ENCODE measurements at places on chromosomes 5 and 9.

- no peak for DNase-seq
These were observed 94.2 kb downstream of the PAX5 start for GRCh38 chr9:36939655-36940499.

GRCh38 chr9:125464591-125465385 is 203.2 kb downstream of the GAPVD1 start:
- no peak for DNase-seq

DNA sequence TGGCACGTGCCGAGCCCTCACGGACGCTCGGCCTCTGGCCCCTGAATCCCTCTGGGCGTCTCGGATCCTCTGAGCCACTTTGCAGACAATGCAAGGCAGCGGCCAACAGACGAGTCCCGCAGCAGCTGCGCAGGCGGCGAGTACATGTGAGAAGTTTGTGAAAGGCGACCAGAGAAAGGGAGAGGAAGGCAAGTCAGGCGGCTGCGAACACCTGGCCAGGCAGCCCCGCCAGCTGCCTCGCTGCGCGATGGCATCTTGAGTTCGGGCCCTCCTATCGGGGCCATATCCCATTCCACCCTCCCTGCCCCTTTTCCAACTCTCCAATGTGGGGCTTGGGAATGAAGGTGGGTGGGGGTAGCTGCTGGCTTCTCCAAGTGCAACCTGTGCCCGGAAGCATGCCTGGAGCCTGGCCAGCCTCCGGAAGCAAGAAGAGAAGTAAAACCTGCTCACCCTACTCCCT is 4.5 kb upstream of the POU4F3 start:
- no peak for DNase-seq

DNA sequence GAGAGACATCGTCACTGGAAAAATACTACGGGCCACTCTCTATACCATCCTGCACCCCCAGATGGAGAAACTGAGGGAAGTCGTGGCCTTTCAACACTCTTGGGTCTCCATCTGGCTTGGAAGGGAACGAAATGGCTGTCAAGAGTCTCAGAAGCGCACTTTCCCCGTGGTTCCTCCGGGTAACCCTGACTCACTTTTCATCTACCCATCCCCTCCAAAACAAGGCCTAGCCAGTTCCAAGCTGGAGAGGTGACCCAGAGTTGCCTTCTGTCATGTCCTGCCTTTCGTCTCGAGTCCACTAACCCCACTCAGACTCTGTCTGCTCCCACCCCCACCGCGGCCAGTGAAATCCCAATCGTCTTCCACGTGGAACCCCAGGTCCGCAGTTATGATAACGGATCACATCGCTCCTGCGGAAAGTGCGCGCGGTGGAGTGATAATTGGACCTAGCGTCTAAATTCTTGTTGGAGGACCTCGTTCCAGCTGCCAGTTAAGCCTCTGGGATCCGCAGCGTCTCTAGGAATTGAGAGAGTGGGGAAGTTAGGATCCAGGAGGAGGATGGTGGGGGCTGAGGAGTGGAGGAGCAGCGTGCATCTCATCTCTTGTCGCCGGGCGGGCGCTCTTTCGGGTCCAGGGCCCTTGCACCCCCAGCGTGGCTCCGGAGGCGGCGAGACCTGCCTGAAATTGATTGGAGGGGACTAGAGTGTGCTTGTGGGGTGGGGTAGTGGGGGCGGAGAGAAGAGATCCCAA is 4.6 kb downstream of the CDKN2A start:
- no peak for DNase-seq

- DNase-seq, result no peak
These were observed 212.4 kb downstream of the MAPKAP1 start for GRCh38 chr9:125494653-125494915.

GRCh38 chr9:125323615-125324014 is 62.0 kb downstream of the GAPVD1 start:
- no peak for DNase-seq

DNA sequence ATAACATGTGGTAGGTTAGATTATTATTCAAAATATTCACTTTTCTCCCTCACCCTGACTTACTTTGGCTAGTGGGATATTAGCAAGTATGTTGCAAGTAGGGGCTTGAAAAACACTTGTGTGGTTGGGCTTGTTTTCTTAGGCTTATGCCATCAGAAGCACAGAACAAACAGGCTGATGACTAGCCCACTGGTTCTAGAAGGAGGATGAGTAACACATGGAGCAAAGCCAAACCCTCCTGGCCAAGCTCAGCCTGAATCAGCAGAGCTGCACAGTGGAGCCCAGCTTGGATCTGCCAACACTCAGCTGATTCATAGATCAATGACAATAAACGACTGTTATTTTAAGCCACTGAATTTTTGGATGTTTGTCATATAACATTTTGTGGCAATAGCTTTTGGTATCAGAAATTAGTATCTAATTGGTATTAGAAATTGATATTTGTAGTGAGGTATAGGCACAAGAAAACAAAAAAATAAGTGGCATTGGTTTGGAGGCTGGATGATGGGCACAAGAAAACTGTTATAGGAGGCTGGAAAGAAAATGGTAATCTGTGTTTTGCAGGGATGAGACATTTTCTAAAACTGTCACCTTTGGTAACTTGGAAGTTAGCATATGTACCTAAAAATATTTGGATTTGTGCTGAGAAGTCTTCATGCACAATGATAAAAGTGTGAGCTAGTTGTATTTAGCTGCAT is 46.1 kb upstream of the ZBED3 start:
- peak; percentile 64 for DNase-seq

- DNase-seq, result no peak
These were observed 45.2 kb downstream of the ANKDD1B start for GRCh38 chr5:75656311-75657003.

- DNase-seq, result no peak
These were observed 136.1 kb upstream of the CLINT1 start for GRCh38 chr5:157994906-157995519.

DNA sequence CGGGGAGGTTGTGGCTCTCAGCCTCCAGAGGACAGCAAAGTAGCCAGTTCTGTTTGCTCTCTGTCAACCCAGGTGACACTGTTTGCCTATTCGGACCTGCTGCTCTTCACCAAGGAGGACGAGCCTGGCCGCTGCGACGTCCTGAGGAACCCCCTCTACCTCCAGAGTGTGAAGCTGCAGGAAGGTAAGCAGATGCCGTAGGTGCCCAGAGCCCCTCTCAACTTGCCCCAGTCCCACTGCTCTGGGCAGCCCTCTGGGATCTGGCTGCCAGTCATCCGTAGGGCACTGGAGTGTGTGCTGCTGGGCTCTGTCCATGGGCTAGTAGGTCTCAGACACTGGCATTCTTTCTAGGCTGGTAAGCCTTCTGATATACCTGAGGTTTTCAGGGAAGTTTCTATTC is 59.3 kb downstream of the RGS3 start:
- DNase-seq, result no peak

DNA sequence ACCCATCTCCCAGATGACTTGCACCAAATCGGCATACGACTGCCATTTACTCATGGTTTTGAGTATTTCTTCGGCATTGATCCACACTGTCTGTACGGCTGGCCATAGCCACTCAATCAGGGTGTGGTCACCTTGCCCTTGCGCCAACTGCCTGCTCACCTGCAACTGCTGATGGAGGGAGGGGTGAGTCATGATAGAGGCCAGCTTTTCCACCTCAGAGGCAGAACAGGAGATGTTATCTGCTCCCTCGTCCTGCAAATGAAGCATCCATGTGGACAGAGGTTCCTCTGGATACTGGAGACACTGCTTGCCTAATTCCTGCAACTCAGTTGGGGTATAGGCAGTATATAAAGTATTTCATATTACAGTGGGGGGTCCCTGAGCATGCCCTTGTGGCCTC is 85.6 kb upstream of the ATP10B start:
- DNase-seq, result no peak

DNA sequence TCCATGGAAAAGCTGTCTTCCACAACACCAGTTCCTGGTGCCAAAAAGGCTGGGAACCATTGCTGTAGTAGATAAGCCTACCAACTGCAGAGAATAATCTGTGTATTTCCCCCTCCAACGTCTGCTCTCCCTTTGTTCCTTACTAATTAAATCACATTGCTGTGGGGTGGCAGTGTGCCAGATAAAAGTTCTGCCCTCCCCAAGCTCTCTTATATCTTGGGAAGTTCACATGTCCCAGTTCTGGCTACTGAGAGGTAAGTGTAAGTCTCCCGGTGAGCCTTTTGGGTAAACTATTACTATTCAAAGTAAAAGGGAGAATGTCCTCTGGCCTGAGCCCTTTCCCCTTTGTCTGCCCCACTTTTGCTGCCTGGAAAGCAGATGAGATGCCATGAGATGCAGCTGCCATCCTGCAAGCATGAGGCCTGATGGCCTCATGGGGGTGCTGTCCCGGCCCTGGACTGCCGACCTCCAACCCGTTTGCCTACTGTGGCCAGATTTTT is 14.7 kb downstream of the ENC1 start:
- DNase-seq, result peak; percentile 24

DNA sequence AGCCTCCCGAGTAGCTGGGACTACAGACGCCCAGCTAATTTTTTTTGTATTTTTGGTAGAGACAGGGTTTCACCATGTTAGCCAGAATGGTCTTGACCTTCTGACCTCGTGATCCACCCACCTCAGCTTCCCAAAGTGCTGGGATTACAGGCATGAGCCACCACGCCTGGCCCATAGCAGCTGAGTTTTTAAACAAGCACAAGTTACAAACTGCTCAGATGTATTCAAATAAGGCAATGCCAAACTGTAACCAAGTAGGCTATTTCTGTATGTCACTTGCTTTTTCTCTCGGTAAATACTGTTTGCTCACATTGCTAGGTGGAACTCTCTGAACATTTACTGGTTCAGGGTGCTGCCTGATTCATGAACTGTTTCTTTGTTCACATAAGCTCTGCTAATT is 799.3 kb upstream of the NUDT12 start:
- no peak for DNase-seq

GRCh38 chr9:114003351-114003750 is 74.7 kb downstream of the AMBP start:
- DNase-seq, result no peak

DNA sequence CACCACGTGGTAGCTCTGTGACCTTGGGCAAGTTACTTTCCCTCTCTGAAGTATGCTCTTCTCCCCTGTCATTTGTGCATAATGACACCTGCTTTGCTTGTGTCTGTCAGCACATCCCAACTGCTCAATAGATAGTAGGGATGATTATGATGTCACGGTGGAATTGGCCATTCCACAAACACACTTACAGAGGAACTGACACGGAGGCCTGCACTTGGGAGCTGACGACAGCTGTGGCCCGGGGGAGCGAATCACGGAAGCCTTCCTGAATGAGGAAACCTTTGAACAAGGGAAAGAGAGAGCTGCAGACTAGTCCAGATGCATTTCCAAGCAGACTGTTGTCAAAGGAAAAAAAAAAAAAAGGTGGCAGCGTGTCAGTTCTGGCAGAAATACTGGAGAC is 21.0 kb downstream of the TLX3 start:
- no peak for DNase-seq

- no peak for DNase-seq
These were observed 18.2 kb upstream of the ANP32B start for GRCh38 chr9:97964901-97965300.

GRCh38 chr9:77488439-77489126 is 159.5 kb downstream of the GNA14 start:
- DNase-seq, result no peak

DNA sequence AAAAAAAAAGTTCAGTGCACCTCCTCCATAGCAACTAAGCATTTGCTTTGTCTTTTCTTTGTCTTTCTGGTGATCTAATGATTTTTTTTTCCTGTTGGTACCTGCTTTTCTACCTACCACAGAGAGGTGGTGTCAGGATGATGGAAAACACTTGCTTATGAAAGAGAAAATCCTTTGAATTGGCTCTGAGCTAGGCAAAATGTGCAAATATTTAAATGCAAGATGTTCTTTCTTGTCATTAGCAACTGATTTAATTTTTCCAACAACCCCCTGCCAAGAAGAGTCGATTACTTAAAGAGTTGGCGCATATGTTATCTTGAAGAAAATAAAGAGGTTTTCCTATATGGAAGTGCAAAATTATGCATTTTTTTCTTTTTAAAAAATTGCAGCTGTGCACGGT is 37.7 kb downstream of the TNC start:
- DNase-seq, result no peak

DNA sequence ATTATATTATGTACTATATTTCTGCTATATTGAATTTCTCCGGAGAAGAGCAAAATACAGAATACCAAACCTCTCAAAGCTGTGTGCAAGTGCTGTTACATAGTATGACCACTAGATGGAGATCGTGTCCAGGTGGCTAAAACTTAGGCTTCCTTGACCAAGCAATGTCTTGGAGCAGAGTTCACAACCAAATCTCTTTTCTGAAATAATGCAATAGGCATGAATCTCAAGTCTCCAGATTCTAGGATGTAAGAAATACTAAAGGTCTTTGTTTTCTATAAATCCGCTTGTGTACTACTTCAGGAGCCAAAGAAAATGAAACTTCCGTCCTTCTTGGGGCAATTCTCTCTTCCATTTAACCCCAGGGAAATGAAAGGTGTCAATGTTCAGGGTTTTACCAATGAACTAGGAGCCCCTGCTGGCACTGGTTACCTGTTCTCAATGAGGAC is 181.5 kb upstream of the RAI14 start:
- peak; percentile 66 for DNase-seq

GRCh38 chr5:27491047-27491446 is 452.7 kb upstream of the CDH9 start:
- no peak for DNase-seq

DNA sequence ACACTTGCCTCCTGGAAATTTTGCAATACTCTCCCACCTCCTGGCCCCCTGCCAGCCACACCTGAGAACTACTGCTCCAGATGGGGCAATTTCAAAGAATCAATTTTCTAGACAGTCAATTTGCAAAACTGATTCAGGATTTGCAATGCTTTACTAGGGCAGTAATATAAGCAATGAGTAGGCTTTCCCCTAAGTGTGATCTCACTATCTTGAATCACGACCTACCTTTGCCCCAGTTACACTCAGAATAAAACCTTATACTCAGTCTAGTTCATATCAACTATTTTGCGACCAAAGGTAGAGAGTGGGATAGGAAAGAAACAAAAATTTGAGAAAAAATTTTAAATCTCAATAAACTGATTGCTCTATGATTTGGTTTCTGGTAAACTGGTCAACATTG is 54.4 kb downstream of the DROSHA start:
- no peak for DNase-seq

Measured in RCC 7860 (cell line).